ENCODE measurements at places on chromosomes 12 and 14.

DNA sequence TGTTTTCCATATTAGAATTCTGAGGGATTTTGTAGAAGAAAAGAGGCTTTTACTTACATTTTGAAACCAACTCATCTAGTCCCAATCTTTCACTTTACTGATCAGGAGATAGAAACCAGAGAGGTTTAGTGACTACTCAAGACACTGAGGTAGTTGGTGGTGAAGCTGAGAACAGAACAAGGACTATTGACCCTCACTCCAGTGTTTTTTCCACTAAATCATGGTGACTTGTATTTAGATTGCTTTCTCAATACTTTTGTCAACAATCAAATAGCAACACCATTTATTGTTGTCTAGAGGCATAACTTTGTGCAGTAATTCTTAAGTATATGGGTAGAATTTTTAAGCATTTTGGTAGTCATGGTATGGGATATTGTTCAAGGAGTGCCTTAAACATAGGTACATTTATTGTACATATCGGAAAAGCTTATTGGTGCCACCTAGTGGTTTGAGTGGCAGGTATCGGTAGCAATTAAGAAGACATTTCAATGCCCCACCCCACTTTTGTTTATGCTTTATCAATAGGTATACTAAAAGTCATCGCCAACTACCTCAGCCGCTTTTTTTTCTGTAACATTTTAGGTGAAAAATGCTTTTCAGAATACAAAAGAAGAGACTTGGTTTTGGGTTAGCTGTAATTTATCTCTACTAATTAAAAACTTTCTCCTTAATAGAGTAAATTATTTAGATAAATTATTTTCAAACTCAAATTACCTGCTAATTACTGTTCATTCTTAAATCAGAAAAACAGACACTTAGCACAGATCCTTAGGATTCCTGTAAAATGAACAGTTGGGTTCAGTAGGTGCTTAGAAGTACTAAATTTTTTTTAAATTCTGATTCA is 47.3 kb upstream of the PAWR start:
- DNase-seq, result peak; percentile 53

- no peak for DNase-seq
Observed at GRCh38 chr14:54253195-54253947, 143.4 kb upstream of the CDKN3 start.

- no peak for DNase-seq
Observed at GRCh38 chr12:26976687-26977086, 37.5 kb downstream of the TM7SF3 start.

DNA sequence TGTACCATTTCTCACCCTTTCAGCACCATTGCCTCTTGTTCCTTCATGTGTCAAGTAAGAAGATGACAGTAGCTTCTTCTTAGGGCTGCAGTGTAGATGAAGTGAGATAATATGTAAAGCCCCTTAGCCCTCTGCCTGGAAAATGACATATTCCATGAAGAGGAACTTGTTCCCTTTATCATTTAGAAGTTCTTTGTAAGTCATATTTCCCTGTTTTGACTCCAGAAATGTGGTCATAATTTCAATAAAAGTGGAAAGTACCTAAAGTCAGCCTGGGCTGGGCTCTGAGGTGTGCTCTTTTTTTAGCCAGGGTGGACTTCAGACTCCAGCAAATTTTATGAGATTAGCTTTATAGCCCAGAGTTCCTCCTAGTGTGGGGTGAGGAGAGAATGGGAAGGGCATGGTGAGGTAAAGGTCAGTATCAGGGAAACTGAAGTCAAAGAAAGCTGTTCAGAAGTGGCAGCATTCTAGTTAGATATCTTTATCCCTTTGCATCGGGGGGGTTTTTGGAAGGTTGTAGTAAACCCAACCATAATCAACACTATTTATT is 92.5 kb downstream of the TMCC3 start:
- no peak for DNase-seq

GRCh38 chr14:28461389-28461788 is 305.2 kb upstream of the FOXG1 start:
- DNase-seq, result no peak

- DNase-seq, result no peak
Observed at GRCh38 chr14:35158951-35159653, 36.8 kb downstream of the PRORP start.
